ENCODE measurements at places on chromosomes 5 and 9.

DNA sequence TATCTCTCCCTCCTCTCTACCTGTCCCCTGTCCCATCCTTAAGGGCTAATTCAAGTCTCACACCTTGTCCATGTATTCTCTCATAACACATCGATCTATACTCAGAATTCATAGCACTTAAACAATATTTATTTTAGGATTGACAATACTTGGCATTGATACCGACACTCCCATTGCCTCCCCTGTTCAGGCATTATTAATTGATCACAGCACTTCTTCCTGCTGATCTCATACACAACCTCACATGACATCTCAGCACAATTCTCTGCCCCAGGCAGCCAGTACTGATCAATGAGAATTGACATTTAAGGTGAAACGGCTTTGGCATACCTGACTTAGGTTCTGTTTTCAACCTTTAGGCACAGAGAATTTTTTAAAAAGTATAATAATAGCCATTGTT, 582.4 kb upstream of the BRINP1 start:
- no peak for DNase-seq

- DNase-seq: no peak
Observed at GRCh38 chr5:140007311-140007710, 35.8 kb downstream of the NRG2 start.

GRCh38 chr5:146321571-146321970, 17.1 kb upstream of the POU4F3 start:
- no peak for DNase-seq

DNA sequence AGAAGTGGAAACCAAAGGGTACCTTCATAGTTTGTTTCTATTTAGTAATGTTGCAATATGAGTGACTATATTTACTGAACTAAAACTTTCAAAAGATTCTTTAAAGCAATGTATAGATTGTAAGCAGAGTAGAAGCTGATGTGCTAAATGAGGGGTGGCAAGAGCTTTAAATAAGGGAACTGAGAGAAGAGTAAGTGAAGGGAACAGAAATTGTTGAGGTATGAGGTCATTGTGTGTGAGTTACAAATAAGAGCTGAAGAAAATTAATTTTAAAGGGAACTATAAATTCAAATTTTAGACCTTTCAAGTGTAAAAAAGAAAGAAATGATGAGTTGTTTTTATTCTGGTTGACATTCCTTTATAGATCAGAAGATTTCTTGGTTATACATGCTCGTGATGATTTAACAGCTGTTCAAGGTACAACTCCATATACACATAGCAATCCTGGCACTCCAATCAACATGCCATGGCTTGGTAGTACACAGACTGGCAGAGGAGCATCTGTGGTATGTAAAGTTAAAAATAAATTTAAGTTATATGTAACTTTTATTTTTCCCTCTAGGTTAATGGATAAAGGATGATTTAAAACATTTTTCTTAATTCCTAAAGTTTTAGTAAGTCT, 135.1 kb upstream of the TNFAIP8 start:
- no peak for DNase-seq

- no peak for DNase-seq
Observed at GRCh38 chr5:67902497-67902830, 313.1 kb upstream of the PIK3R1 start.

GRCh38 chr9:124684169-124684568, 86.9 kb downstream of the NR6A1 start:
- DNase-seq: no peak

GRCh38 chr5:41649659-41650058, 139.3 kb upstream of the PLCXD3 start:
- no peak for DNase-seq

DNA sequence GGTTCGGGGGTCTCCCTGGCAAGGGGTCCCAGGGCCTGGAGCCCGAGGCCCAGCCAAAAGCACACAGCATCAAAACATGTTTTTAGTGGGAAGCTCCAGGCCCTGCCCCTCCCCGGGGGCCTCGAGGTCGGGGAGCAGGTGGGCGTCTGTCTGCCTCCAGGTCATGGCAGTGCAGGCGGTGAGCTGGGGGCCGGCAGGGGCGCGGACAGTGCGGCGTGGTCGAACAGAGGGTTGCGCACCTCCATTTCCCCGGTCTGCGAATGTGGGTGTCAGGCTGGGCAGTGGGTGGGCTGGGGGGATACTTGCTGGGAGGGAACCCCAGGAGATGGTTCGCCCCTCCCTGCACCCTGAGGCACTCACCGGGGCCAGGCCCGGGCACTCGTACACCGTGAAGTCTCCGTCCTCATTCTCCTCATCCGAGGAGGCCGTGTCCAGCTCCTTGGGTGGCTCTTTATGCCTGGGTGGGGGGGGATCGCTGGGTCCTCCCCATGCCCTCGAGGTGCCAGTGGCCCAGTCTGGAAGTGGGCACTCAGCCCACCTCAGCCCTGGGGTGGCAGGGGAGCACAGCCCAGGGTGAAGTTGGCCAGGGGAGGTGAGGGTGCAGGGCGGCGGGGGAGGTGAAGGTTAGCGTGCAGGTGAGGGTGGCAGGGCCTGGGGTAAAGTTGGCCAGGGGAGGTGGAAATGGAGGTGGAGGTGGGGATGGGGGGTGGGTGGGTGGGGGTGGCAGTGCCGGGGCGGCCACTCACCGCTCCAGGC, 6.2 kb downstream of the NPDC1 start:
- DNase-seq: no peak

GRCh38 chr9:74644023-74644422, 146.9 kb downstream of the RORB start:
- DNase-seq: no peak

- DNase-seq: no peak
Observed at GRCh38 chr9:95989297-95989696, 113.8 kb downstream of the ERCC6L2 start.

DNA sequence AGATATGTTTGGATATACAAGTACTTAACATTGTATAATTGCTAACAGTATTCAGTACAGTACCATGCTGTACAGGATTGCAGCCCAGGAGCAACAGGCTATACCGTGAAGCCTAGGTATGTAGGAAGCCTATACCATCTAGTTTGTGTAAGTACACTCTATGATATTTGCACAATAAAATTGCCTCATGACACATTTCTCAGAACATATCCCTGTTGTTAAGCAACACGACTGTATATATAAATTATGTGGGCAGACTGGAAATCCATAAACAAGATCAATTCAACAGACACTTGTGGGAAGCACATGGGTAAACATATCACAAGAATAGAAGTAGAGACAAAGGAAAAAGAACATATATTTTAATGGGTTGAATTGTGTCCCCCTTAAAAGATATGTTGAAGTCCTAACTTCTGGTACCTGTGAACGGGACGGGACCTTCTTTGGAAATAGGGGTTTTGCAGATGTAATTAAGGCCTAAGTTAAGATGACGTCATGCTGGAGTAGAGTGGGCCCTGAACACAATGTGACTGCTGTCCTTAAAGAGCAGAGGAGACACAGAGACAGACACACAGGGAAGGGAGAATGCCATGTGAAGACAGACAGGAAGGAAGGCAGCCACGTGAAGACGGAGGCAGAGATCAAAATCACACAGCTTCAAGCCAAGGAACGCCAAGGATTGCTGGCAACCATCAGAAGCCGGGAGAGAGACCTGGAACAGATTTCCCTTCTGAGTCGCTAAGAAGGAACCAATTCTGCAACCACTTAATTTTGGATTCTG, 76.3 kb downstream of the SCAI start:
- no peak for DNase-seq

- no peak for DNase-seq
Observed at GRCh38 chr9:127927201-127927987, 3.2 kb downstream of the PIP5KL1 start.

DNA sequence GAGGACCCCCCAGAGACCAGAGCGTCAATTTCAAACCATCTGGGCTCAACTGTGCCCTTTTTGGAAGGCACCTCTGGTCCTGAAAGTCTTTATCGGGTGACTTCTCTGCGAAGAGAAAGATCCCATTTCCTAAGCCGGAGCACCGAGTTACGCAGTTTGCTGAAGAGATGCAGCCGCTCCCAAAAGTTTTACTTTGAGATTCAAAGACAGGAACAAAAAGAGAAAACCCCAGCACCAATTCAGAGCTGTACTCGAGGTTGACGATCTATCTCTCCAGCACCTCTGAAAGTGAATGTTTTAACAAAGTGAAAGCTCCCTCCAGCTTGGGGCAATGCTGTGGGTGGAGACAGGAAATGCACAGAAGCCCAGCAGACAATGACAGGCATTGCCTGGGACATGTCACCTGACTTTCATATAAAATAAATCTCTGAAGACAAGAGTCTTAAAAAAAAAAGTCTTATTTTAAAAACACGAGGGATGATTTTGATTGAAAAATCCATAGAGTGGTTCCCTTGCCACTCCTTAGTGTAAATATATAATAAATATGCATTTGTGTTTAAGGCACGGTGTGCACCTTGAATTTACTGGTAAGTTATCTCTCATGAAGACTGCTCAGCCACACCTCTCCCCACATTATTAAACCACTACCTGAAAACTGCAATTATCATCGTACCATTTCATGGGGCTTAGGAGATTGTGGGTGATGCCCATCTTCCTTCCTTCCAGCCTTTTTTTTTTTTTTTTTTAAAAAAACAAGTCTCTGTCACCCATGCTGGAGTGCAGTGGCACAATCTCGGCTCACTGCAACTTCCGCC, 79.9 kb downstream of the FNBP1 start:
- no peak for DNase-seq

DNA sequence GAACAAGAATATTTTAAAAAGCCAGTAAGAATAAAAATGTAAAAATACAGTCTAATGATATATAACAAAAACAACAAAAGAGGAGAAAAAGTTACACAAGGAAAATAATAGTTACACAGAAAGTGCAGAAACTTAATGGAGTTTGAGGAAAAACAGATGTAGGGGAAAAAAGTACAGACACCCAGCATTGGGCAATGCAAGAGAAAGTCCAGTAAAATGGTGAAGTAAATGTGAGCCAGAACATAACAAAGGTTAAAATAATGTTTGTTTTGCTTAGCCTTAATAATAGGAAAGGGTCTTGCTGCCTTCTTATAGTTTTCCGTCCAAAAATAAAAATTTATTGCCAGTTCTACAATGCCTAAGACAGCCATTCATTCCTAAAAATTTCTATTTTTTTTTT, 364.2 kb downstream of the NNT start:
- DNase-seq: no peak

- no peak for DNase-seq
Observed at GRCh38 chr9:134099123-134099761, 31.4 kb upstream of the BRD3 start.

- no peak for DNase-seq
Observed at GRCh38 chr5:76544268-76544926, 78.8 kb downstream of the F2RL2 start.

GRCh38 chr5:65480306-65480865, 1.3 kb downstream of the ADAMTS6 start:
- DNase-seq: no peak

DNA sequence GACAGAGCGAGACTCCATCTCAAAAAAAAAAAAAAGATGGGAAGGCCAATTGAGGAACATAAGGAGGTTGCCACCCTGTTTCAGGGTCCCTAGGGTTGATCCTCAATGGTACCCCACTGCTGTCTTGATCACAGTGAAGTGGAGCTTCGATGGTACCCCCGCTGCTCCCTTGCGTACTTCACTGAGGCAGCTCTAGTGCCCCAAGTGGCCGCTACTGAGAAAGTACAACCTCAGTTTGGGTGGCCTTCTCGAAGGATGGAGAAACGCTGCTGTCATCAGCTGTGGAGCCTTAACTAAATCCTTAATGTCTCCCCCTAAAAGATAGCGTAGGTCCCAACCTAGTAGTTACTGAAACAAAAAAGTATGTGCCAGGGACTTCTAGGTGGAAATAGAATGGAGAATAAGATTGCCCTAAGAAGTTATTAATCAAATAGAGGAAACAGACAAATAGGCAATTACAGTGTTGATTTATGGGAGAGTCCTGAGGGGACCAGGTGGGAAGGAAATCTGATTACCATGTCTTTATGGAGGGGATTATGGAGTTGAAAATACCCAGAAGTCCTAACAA, 6.3 kb downstream of the TESK1 start:
- DNase-seq: no peak

All from NCI-H1417 treated with DMSO at 0.1 percent for 48 hours (cell line).